ENCODE measurements at places on chromosomes 11 and 22. TPM values are rescaled to one million over a fixed set of nuclear protein-coding genes. Genes with fewer than 3 reads are reported as not detected.
A peak's percentile ranks its signal among the peaks of the same experiment; 100 is the strongest.

DNA sequence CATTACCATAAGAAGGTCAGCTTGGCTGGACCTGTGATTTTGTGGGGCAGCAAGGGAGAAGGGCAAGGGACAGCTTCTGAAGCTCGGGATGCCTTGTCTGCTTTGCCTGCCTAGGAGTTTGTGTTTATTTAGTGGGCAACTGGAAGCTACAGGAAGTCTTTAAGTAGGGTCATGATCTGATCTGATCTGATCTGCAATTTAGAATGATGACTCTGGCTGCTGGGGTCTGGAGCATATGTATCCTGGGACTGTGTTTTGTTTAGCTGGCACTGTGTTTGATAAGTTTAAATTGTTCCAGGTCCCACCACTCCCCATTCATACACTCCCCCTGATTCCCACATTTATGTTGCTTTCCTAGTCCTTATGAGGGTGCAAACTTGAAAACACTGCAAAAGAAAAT is 47.7 kb upstream of the HTATIP2 start:
- no peaks in the 10 kb centered on the region for H3K27me3 ChIP-seq
- no peak overlapping the region for H3K4me3 ChIP-seq
- no peaks in the 10 kb centered on the region for H3K36me3 ChIP-seq
- H3K4me1 ChIP-seq = no peaks in the 10 kb centered on the region
- no peak overlapping the region for H3K27ac ChIP-seq
- peak; percentile 49 for DNase-seq

GRCh38 chr22:20008221-20008995 is 8.2 kb downstream of the ARVCF start:
- peak; percentile 53 for DNase-seq
- H3K27ac ChIP-seq = peak overlapping the region; percentile 99
- H3K27me3 ChIP-seq = no peaks in the 10 kb centered on the region
- H3K4me3 ChIP-seq = no peak overlapping the region
- H3K36me3 ChIP-seq = no peaks in the 10 kb centered on the region

GRCh38 chr22:48782326-48782725 is 1045.3 kb downstream of the BRD1 start:
- H3K27ac ChIP-seq = no peak overlapping the region
- no peaks in the 10 kb centered on the region for H3K4me1 ChIP-seq
- DNase-seq = no peak
- no peak overlapping the region for H3K4me3 ChIP-seq
- H3K36me3 ChIP-seq = no peaks in the 10 kb centered on the region

The CREB3L1 gene
- polyA plus RNA-seq = 14.0 TPM

The MS4A15 gene
- polyA plus RNA-seq = not detected

DNA sequence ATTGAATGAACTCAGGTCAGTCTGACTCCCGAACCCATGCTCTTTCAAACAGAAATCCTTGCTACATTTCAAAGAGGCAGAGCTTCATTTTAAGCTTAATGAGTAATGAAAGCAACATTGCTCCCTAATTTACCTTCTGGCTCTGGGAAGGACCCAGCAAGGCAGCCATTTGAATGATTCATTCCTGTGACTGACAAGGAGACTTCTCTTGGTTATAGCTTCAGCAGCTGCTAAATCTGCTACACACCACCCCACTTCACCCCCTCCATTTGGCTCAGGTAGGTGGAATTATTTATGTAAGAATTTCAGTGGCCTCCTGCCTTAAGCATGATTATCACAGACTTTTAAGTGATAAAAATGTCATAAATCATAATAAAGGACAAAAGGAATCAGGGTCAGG is 117.7 kb downstream of the KCNC1 start:
- H3K27me3 ChIP-seq = no peaks in the 10 kb centered on the region
- no peak overlapping the region for H3K4me3 ChIP-seq
- no peak for DNase-seq
